ENCODE measurements at places on chromosomes 16 and 17.

- H3K4me3 ChIP-seq = no peak overlapping the region
- peaks cover 9% of the 10 kb centered on the region for H3K27me3 ChIP-seq
- H3K27ac ChIP-seq = no peak overlapping the region
- no peak for DNase-seq
Measured at GRCh38 chr16:86993426-86994110, 323.6 kb downstream of the C16orf95 start.

- no peak overlapping the region for H3K27ac ChIP-seq
- H3K27me3 ChIP-seq = no peaks in the 10 kb centered on the region
- peaks cover 14% of the 10 kb centered on the region for H3K4me1 ChIP-seq
- DNase-seq = no peak
- no peaks in the 10 kb centered on the region for H3K36me3 ChIP-seq
Measured at GRCh38 chr17:59415397-59415796, 83.9 kb downstream of the YPEL2 start.

- H3K27me3 ChIP-seq = no peaks in the 10 kb centered on the region
- no peak for DNase-seq
- no peaks in the 10 kb centered on the region for H3K36me3 ChIP-seq
- H3K4me1 ChIP-seq = no peaks in the 10 kb centered on the region
Measured at GRCh38 chr16:19151310-19151709, 16.7 kb upstream of the SYT17 start.

DNA sequence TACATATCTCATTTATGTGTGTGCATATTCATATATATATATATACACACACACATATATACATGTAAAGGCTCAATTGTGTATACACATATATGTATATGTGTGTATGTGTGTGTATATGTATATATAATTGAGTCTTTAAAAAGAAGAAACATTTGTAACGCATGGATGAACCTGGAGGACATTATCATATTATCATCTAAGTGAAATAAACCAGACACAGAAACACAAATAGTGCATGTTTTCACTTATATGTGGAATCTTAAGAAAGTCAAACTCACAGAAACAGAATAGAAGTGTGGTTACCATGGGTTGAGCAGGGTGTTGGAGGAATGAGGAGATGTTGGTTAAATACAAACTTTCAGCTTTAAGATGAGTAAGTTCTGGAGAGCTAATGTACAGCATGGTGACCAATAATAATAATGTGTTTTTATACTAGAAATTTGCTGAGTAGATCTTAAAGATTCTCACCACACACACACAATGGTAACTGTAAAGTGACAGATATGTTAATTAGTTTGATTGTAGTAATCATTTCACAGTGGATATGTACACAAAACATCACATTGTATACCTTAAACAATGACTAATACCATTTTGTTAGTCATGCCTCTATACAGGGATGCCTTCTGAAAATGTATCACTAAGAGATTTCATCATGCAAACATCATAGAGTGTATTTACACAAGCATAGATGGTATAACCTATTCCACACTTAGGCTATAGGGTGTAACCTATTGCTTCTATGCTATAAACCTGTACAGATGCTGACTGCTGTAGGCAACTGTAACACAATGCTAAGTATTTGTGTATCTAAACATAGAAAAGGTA, 132.6 kb upstream of the CACNG5 start:
- H3K4me3 ChIP-seq = no peak overlapping the region
- no peaks in the 10 kb centered on the region for H3K27me3 ChIP-seq
- no peak overlapping the region for H3K27ac ChIP-seq
- DNase-seq = no peak
- peaks cover 23% of the 10 kb centered on the region for H3K4me1 ChIP-seq
- H3K36me3 ChIP-seq = peaks cover 6% of the 10 kb centered on the region

DNA sequence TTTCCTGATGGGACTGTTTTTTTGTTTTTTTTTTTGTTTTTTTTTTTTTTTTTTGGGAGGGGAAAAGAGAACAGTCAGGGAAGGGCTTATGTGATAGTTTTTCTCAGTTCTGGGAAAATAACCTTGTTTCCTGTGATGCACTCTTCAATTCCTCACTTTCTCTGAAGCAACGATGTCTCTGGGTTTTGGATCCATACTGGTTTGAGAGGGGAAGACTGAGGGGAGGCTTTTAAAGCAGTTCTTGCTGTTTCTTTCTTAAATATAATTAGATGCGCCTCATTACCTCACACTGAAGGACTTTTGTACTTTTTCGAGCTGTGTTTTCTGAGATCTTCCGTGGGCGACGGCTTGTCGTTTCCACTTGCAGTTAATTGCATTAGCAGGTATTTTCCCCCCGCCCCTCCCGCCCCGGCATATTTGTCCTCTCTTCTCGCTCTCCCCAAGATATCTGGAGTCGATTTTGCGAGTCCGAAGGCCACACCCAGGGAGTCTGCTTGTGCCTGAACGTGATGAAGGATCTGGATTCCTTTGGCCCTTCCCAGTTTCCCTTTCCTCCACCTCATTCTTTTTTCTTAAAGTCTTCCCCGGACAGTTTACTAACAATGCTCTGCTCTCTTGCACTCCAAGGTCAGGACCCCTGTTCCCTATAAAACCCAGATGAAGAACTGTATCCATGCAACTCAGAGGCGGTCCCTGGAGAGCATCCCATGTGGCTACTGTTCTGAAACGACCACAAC, 125.2 kb upstream of the ZFHX3 start:
- no peaks in the 10 kb centered on the region for H3K4me1 ChIP-seq
- no peak for DNase-seq
- no peak overlapping the region for H3K4me3 ChIP-seq
- peaks cover 2% of the 10 kb centered on the region for H3K27me3 ChIP-seq
- no peak overlapping the region for H3K27ac ChIP-seq

DNA sequence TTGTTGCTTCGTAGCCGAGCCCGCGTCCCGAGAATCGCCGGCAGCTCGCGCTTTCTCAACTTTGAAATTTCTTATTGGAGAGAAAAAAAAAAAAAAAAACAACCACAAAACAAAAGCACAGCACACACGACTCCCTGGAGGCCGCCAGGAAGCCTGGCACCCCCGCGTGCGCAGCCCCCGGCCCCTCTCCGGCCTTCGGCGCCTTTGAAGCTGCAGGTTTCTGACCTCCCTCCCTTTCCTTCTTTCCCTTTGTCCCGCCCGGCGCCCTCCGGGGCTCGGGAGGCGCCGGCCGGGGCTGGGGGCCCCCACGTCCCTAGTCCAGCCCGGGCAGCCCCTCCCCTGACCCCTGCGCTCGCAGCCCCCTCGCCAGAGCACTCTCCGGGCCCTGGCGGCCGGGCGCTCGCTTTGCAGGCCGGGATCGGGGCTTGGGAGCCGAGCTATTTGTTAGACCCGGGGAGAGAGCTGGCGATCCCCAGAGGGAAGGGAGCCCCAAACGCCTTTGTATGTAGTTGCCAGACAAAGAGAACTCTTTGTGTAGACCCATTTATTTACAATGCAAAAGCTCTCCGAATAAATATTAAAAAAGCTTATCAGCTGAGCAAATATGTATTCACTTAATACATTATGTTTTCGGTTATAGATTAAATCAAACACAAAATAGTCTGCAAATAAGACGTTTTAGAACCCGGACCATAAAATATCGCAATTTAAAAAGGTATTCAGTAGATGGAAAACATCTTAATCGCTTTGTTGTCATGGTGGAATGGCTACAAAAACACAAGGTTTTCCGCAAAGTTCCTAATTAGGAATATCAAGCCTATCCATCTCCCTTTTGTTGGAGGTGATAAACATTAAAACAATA, 2.3 kb downstream of the BAHCC1 start:
- no peaks in the 10 kb centered on the region for H3K36me3 ChIP-seq
- peak overlapping the region; percentile 41 for H3K4me3 ChIP-seq
- no peak for DNase-seq
- H3K4me1 ChIP-seq = peaks cover 34% of the 10 kb centered on the region

GRCh38 chr16:85998868-85999729, 100.1 kb downstream of the IRF8 start:
- DNase-seq = peak; percentile 14
- H3K4me1 ChIP-seq = peaks cover 85% of the 10 kb centered on the region
- H3K36me3 ChIP-seq = no peaks in the 10 kb centered on the region
- no peaks in the 10 kb centered on the region for H3K27me3 ChIP-seq
- H3K4me3 ChIP-seq = peak overlapping the region; percentile 16
- peak overlapping the region; percentile 16 for H3K27ac ChIP-seq

DNA sequence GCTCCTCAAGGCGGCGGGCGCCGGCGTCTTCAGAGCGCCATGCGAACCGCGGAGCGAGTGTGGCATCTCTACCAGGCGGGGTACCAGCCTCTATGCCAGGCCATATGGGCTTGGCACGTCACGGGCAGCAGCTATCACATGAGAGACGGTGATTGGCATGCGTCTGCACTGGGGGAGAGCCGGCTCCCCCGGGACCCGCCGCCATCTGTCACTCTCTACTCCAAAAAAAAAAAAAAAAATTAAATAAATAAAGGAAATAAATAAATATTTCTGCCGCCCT, at the start of gene NEUROD2:
Gene NEUROD2 (minus strand): TSS at position 70 of the 280 bp plus-strand sequence. CDS start 1,321 bp downstream, outside the sequence.
- no peaks in the 10 kb centered on the region for H3K36me3 ChIP-seq
- peak within 1 kb of the TSS; percentile 44 for H3K4me3 ChIP-seq
- no peak within 1 kb of the TSS for H3K27ac ChIP-seq
- peaks cover 46% of the 10 kb centered on the region for H3K27me3 ChIP-seq
- H3K4me1 ChIP-seq = peaks cover 30% of the 10 kb centered on the region
- DNase-seq = no peak

GRCh38 chr16:27822996-27823395, 240.5 kb downstream of the GSG1L start:
- H3K36me3 ChIP-seq = no peaks in the 10 kb centered on the region
- H3K4me3 ChIP-seq = no peak overlapping the region
- H3K27me3 ChIP-seq = peaks cover 3% of the 10 kb centered on the region
- no peak for DNase-seq
- no peaks in the 10 kb centered on the region for H3K4me1 ChIP-seq

DNA sequence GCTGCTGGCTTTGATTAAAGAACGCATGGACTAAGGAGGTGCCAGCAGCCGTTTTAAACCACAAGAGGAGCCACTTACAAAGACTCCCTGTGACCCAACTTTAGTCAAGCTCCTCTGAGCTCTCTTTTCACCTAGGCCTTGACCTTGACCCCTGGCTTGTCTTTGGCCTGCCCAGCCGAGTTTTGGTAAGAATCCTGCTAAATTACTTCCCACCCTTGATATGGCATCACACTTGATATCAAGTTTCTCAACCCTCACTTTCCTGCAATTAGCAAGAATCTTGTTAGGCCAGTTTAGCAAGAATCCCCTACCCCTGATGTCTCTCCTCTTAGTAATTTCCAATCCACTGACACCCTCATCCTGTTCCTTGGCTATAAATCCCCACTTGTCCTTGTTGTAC, 232.8 kb upstream of the SALL1 start:
- no peak overlapping the region for H3K4me3 ChIP-seq
- H3K36me3 ChIP-seq = no peaks in the 10 kb centered on the region
- no peak overlapping the region for H3K27ac ChIP-seq
- H3K27me3 ChIP-seq = no peaks in the 10 kb centered on the region
- no peaks in the 10 kb centered on the region for H3K4me1 ChIP-seq
- DNase-seq = no peak

DNA sequence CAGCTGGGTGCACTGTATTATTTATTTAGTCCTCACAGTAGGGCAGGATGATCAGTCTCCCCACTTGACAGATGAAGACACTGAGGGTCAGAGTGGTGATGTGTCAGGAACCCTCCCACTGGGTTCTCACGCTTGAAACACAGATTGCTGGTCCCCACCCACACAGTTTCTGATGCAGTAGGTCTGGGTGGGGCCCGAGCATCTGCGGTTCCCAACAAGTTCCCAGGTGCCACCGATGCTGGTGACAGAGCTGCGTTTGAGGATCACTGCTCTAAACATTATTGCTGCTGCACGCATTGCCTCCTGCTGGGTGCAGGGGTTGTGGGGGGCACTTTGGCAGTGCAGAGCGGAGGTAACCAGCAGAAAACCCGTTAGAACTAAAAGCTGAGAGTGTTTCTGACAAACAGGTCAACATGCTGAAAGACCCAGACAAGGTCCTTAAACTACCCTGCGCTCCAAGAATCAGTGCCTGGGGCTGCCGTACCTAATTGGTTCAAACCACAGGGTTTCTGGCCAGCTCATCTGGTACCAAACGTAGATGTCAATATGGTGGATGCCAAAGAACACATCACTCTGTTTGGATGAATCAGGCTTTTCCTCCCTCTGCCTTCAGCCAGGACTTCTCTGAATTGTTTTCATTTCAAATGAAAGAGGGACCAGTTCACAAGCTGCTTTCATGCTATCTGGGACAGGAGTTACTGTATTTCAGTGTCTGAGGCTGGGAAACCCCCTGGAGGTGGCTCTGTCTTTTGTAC, 76.0 kb downstream of the ABCC1 start:
- no peaks in the 10 kb centered on the region for H3K27me3 ChIP-seq
- H3K27ac ChIP-seq = peak overlapping the region; percentile 63
- no peak for DNase-seq
- H3K36me3 ChIP-seq = peaks cover 46% of the 10 kb centered on the region

DNA sequence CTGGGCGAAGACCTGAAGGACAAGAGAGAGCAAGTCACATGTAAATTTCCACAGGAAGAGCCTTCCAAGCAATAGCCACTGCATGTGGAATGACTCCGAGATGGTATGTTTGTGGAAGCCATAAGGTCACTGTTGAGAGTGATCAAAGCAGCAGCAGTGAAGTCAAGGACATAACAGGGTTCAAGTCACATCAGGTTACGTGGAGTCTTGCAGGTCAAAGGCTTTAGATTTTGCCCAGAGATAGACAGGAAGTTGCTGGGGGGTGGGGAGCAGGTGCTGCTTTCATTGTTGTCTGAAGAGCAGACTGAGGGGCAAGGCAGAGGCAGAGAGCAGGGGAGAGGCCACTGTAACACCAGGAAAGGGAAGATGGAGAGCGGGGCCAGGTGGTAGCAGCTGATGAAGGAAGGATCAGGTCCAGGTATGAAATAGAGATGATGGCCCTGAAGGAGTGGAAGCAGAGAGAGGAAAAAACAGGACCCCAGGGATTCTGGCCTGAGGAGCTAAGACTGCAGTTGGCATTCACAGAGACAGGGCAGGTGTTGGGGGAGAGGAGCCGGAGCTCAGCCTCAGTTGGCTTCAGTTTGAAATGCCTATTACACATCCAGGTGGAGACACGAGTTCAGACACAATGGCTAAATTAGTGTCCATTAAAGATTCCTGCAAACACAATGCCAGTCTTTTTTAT, 129.3 kb upstream of the AXIN2 start:
- H3K36me3 ChIP-seq = no peaks in the 10 kb centered on the region
- no peaks in the 10 kb centered on the region for H3K27me3 ChIP-seq
- no peak for DNase-seq
- H3K27ac ChIP-seq = no peak overlapping the region
- no peak overlapping the region for H3K4me3 ChIP-seq

DNA sequence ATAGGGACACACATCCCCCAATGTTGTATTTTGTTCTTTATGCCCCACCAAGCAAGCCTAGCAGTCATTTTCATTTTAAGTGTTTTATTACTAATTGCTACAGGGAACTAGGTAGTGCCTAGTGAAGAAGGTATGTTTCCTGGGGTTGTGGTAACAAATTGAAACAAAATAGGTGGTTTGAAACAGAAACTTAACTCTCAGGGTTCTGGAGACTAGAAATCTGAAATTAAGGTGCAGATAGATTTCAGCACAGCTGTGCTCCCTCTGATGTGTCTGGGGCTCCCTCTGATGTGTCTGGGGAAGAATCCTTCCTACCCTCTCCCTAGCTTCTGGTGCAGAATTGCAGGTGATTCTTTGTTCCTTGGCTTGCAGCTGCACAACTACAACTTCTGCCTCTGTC, 390.1 kb downstream of the ZFHX3 start:
- no peaks in the 10 kb centered on the region for H3K27me3 ChIP-seq
- H3K27ac ChIP-seq = peak overlapping the region; percentile 84
- H3K36me3 ChIP-seq = no peaks in the 10 kb centered on the region

GRCh38 chr16:58126451-58126961, 2.7 kb downstream of the CFAP20 start:
- peaks cover 66% of the 10 kb centered on the region for H3K4me1 ChIP-seq
- H3K27ac ChIP-seq = peak overlapping the region; percentile 69
- no peaks in the 10 kb centered on the region for H3K27me3 ChIP-seq
- H3K36me3 ChIP-seq = peaks cover 4% of the 10 kb centered on the region
- no peak for DNase-seq
